ENCODE measurements at places on chromosomes 7 and 10. TPM values are rescaled to one million over a fixed set of nuclear protein-coding genes. Genes with fewer than 3 reads are reported as not detected.

The TAC1 gene
- 13.8 TPM for total RNA-seq

The ZPBP gene
- not detected for total RNA-seq

The GNAT3 gene
- not detected for total RNA-seq

The CHAT gene
- total RNA-seq, result not detected

The HKDC1 gene
- total RNA-seq, result 0.14 TPM

The VKORC1L1 gene
- total RNA-seq, result 15.6 TPM

The ANXA8 gene
- not detected for total RNA-seq

The NODAL gene
- total RNA-seq, result not detected

The ARHGAP12 gene
- total RNA-seq, result 26.3 TPM

The MYPN gene
- total RNA-seq, result not detected

The HHEX gene
- total RNA-seq, result 10.9 TPM

The TMEM184A gene
- 1.5 TPM for total RNA-seq

The PTPN20 gene
- total RNA-seq, result 6.6 TPM

The CACNB2 gene
- 4.5 TPM for total RNA-seq

The CALML5 gene
- total RNA-seq, result 3.7 TPM

The DEPP1 gene
- total RNA-seq, result 473 TPM

The HTR5A gene
- not detected for total RNA-seq

The ACTR3C gene
- 0.14 TPM for total RNA-seq

The HOXA10 gene
- total RNA-seq, result 0.81 TPM

The NPC1L1 gene
- total RNA-seq, result 0.85 TPM

The STAMBPL1 gene
- total RNA-seq, result 2.2 TPM

The BBS9 gene
- total RNA-seq, result 28.6 TPM

The ASZ1 gene
- not detected for total RNA-seq

The GIMAP6 gene
- 41.1 TPM for total RNA-seq

The OPN1SW gene
- total RNA-seq, result not detected

The LBX1 gene
- not detected for total RNA-seq

The ZNF789 gene
- total RNA-seq, result 12.4 TPM

The TEX47 gene
- total RNA-seq, result not detected

The SUN3 gene
- not detected for total RNA-seq

The IL15RA gene
- total RNA-seq, result 34.4 TPM

The HMX3 gene
- total RNA-seq, result not detected

The PNLIP gene
- 1.7 TPM for total RNA-seq

The SYT15 gene
- total RNA-seq, result 7.1 TPM

Measured in thoracic aorta (tissue), 2 donors.